ENCODE measurements at places on chromosomes 3 and 15.

DNA sequence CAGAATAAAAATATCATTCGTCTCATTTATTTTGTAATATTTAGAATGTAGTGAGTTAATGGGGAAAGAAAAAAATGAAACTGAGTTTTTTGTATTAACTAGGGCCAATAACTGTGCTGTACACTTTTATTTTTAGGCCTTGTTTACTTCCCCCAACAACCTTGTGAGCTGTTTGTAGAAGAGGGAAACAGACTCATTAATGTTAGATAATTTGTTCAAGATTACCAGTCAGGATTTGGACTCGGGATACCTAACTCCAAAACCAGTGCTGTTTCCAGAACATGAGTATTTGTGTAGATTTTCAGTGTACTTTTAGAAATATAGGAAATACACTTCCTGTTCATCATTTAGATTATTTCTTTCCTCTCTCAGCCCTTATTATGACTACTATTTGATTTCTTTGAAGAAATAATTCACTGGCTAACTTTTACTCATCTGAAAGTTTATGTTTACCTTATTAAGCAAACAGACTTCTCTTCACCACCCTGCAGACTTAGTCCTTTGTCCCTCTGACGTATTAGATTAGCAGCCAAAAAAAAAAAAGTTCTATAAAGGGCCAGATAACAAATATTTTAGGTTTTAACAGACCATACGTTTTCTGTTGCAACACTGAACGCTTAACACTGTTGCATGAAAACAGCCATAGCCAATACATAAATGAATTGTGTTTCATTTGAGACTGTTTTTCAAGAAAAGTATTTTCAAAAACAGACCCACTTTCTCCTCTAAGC, 192.5 kb upstream of the CGNL1 start:
- no peak for DNase-seq

DNA sequence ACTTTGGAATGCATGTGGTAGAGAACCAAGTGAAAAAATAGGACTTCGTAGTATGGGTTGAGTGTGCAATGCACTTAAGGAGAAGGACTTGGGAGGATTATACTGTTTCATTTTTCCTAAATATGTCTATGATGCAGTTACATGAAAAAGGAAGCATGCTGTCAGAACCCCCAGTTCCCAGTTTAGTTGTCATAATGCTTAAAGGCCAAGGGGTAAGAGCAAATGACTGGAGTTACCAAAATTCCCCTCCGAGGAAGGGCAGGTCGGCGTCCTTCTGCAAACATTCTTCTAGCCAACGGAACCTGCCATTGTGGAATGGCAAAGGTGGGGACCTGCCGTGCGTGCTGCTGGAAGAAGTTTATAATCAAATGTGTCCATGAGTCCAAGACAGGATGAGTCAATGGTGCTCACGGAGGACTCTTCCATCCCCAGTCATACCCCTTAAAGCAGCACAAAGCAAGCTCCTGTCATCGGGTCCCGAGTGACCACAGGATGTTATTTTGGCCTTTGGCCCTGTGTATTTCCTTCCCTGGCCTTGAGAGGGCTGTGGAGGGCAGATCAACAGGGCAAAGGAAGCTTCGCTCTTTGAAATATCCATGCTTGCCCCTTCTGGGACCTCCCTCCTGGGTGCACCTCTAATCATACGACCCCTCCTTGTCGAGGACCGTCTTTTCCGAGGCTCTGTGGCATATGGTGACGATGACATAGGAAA, 93.2 kb downstream of the SLCO3A1 start:
- DNase-seq = no peak

DNA sequence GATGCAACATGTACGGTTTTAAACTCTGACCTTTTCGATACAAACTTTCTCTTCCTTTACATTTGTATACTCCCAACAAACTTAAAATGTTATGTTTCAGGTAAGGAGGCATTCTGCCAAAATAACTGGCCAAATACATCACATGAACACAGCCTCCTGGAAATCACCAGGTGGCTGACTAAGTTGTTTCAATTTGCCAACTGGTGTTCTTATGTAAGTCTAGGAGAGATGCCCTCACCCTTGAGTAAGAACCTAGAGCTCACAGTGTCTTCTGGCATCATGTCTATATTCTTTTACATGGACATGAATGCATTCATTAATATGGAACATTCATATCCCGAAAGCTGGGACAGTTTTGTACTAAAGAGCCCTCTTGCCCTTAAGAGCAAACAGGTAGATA, 341.1 kb upstream of the NR2F2 start:
- no peak for DNase-seq

- DNase-seq = peak; percentile 67
Observed at GRCh38 chr3:141644931-141645330, 93.2 kb upstream of the RNF7 start.

Measured in AG08395 (cell line).